Activated CD4-positive, alpha-beta memory T cell treated with anti-CD3 and anti-CD28 coated beads, Interleukin-2, amount 10 ng/mL, durations not matched to agents 7 days and 5 days (primary cell): ENCODE measurements at places on chromosomes 6 and 20. TPM values are rescaled to one million over a fixed set of nuclear protein-coding genes. Genes with fewer than 3 reads are reported as not detected.

The HTR1E gene
- not detected for total RNA-seq

GRCh38 chr6:152948150-152948768 is 34.6 kb downstream of the FBXO5 start:
- no peak for DNase-seq

DNA sequence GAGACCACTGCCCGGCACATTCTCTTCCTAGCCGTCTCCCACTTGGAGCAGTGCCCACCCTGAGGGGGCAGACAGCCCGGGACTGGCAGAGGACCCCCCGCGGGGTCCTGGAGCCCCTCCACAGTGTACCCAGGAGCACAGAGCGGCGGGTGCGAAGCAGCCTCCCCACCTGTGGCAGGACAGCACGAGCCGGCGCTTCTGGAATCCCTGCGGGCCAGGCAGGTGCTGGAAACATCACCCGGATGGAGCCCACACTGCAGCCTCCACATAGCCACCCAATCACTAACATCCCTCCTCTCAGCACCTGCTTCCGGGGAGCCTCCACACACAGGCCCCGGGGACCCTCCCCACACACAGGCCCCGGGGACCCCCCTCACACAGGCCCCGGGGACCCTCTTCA is 18.7 kb downstream of the GATA5 start:
- no peak for DNase-seq

GRCh38 chr6:22248513-22249308 is 48.1 kb downstream of the PRL start:
- DNase-seq = no peak

- no peak for DNase-seq
Measured at GRCh38 chr6:53244399-53244931, 95.8 kb upstream of the GCM1 start.

- DNase-seq = no peak
Measured at GRCh38 chr20:57582029-57582378, 21.1 kb downstream of the PCK1 start.

DNA sequence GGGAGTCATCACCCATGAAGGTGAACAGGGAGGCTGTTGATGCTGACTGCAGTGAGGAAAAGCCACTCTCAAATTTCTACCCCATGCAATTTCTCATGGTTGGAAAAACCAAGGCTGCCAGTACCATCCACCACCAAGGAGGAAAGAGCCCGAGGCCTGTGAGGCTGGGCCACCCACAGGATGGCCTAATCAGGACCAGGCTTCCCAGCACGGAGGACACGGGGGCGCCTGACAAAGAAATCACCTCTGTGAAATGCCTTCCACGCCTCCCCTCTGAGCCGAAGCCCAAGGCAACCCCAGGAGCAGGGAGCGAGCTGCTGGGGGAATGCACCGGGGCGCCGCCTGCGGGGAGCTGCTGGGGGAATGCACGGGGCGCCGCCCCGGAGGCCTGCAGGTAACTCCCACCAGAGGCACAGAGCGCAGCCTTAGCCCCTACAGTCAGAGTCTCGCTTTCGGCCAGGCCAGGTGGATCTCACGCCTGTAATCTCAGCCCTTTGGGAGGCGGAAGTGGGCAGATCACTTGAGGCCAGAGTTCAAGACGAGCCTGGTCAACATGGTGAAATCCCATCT is 26.9 kb downstream of the FOXF2 start:
- DNase-seq = no peak

- DNase-seq = no peak
Measured at GRCh38 chr6:14210077-14210476, 92.5 kb downstream of the CD83 start.

DNA sequence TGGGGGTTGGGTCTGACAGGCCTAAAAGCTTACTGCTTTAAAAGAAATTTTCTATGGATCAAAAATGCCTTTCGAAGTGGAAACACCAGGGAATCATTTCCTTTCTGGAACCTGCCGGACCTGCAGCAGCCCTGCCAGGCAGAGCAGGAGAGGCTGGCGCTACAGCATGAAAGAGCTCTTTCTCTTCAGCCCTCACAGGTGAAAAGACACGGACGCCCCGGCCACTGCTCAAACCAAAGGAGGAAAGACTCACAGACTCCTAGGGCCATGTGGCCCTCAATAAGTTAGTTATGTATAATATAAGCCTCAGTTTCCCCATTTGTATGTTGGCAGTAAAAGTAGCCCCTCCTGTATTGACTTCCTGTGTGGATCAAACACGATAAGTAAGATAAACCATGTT is 8.3 kb downstream of the SCML4 start:
- DNase-seq = no peak

The NOTCH4 gene
- total RNA-seq = 0.15 TPM

DNA sequence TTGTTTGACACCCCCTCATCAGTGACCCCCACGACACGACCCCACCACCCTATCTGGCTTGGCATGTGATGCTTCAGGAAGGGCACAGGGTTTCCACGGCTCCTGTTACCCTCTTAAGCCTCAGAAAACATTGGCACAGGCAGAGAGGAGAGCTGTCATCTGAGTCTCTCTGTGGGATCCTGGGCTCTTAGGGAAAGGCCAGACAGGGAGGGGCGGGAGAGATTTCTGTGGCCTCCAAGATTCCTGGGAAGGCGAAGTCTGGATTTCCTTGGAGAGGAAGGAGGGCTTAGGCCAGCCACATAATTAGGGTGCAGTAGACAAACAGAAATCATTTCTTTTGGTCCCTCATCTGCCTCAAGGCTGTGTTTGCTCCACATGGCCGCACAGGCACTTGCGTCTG is 191.6 kb upstream of the SNX9 start:
- no peak for DNase-seq

DNA sequence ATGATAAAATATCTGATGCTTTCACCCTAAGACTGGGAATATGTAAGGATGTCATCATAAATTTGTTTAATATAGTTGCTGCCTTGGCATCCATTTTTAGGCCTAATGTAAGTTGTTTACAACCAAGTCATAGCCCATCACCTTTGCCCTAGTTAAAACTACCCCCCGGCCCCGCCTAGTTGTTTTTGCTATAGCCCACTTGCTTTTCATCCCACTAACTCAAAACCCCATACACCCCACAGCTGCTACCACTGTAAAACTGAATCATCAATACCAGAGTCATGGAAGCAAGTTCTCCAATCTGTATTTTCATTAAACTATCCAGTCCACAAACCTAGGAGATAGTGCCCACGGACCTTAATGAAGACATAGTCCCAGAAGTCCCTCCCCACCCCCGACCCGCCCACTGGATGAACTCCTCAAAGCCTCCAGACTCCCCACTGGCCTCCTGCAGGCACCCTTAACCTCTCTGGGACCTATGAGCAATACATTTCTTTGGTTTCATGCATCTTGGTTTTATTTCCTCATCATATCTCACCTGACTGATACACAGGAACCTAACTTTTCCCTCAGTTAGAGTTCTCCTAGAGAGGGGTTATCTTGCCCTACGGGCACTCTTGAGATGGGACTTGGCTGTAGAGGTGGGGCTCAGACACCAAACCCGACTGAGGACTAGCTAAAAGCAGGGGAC is 12.5 kb upstream of the ZDHHC14 start:
- DNase-seq = no peak

DNA sequence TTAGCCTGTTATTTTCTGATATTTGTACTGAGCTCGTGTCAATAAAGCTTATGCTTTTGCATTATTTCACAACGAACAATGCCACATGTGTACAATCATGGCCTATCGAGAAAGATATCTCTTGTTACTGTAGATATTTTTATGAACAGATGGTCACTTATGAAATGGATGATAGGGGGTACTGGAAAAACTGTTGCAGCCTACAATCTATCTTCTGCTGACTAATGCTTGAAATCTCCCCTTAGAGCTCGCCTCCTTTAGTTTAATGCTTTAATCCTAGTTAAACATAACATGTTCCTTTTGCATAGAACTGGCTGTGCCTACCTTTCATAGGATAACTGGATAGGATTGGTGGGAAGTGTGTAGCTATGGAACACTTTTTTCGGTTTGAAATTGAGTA is 296.2 kb downstream of the FARS2 start:
- DNase-seq = no peak

The DOK5 gene
- not detected for total RNA-seq

The KHDC1 gene
- total RNA-seq = 8.5 TPM

GRCh38 chr6:56377295-56377694 is 129.9 kb upstream of the COL21A1 start:
- DNase-seq = no peak

The SIRPB1 gene
- total RNA-seq = 5.1 TPM
